Anterior cingulate cortex (tissue), 58 donors: ENCODE measurements at places on chromosomes 5 and 9.

DNA sequence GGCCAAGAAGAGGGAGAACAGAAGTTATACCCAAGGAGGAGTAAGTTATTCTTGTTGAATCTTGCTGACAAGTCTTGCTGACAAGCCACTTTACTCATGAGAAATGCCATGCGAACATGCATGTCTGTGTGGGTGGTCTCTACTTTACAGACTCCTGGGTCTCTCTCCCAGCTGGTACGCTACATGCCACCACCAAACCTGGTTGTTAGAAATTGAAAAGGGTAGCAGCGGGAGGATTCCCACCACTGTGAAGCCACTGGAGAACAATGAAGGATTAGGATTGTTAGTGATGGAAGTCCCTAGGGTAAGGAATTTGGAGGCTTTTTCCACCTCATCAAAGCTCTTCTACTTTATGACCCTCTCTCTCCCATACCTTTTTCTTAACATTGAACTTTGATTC is 53.6 kb upstream of the GABRB2 start:
- no peak for DNase-seq

GRCh38 chr5:123115020-123115419 is 26.0 kb downstream of the PRDM6 start:
- DNase-seq = no peak

GRCh38 chr5:79640571-79641055 is 28.4 kb downstream of the TENT2 start:
- DNase-seq = no peak

GRCh38 chr9:19342947-19343346 is 37.1 kb downstream of the RPS6 start:
- DNase-seq = no peak

DNA sequence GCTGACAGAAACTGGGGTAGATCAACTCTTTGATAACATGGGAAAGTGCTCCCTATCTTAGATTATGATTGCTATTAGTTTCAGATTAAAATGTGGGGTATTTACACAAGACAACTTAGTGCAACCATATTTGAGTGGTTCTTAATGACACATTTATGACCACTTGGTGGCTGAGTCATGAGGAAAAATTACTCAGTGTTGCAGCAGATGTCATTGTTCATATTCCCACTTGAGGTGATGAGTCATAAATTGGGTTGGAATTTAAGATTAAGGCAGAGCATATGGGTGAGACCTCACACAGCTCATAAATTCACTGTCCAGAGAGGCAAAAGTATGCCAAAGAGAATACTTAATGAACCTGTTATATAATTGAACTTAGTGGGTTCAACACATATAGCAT is 408.3 kb downstream of the DMRT2 start:
- DNase-seq = no peak

DNA sequence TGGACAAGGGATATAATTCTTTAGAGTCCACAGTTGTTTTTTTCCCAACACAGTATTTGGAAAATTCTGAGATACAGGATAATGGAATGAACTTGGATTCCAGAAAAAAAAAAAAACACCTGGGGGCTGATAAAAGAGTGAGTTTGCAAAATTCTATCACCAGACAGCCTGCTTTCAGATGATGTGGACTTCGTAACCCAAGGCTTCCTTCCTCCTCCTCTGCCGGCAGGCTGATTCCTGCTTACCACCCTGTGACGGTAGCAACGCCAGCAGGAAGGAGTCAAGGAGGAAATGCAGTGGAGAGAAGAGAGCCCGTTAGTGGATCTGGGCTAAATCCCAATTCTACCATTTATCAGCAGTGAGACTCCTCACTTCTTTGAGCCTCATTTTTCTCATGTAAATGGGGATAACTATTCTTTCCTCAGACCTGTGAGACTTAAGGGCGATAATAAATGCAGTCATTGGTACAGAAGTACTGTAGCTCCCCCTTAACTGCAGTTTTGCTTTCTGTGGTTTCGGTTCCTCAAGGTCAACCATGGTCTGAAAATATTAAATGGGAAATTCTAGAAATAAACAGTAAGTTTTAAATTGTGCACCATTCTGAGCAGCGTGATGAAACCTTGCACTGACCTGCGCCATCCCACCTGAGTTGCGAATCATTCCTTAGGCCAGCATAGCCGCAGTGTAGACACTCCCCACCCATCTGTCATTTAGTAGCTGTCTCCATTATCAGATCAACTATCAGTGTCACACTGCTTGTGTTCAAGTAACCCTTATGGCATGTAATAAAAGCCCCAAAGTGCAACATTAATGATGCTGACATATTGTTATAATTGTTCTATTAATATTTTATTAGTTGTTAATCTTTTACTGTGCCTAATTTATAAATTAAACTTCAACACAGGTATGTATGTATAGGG is 71.4 kb downstream of the DCP2 start:
- no peak for DNase-seq

DNA sequence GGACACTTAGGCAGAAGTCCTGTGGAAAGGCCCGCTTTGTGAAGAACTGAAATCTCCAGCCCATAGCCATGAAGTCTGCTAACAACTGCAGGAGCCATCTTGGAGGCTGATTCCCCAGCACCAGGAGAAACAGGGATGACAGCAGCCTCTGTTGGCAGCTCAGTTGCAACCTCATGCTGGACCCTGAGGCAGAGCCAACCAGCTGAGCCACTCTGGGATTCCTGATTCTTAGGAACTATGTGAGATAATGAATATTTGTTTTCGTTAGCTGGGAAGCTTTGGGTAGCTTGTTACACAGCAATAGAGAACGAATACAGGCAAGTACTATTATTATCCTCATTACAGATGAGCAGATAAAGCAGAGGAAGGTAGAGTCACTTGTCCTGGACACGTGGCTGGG is 210.5 kb upstream of the ANKH start:
- no peak for DNase-seq

- no peak for DNase-seq
These were observed 153.0 kb upstream of the TUT7 start for GRCh38 chr9:86507212-86507630.

DNA sequence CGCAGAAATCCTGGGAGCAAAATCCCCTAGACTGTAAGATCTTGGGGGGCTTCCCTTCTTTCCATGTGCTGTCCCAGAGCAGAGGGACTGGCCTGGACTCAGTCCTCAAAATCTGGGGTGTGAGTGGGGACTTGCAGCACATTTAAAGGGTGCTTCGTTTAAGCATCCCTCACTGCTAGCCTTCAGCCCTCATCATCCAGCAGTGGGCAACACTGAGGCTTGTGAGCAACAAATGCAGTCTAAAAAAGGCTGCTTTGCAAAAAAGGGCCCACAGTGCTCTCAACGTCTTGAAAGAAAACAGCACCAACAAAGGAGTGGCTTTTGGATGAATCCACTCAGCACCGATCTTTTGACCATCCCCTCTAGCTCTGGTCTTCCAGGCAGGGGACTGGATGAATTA is 128.3 kb upstream of the TBC1D2 start:
- no peak for DNase-seq

GRCh38 chr5:172699999-172700364 is 58.9 kb downstream of the NEURL1B start:
- DNase-seq = no peak

GRCh38 chr9:87518702-87519335 is 21.2 kb downstream of the DAPK1 start:
- no peak for DNase-seq

GRCh38 chr5:38681029-38681706 is 124.7 kb upstream of the LIFR start:
- DNase-seq = no peak

DNA sequence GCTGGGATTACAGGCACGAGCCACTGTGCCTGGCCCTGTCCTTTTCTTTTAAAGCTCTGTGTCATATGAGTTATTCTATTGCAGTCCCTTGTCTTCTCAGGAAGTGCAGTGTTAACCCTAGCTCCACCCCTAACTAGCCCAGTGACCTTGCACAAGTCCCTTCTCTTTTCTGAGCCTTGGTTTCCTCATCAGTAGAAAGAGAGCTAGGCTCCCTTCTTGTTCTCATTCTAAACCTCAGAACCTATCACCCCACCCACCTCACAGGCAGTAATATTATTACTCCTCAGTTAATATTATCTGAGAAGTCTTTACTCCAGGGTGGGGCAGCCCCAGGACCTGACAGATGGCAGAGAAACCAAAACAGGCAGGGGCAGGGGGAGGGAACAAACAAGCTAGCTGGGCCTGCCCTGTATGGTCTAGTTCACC is 7.2 kb downstream of the CYFIP2 start:
- no peak for DNase-seq

DNA sequence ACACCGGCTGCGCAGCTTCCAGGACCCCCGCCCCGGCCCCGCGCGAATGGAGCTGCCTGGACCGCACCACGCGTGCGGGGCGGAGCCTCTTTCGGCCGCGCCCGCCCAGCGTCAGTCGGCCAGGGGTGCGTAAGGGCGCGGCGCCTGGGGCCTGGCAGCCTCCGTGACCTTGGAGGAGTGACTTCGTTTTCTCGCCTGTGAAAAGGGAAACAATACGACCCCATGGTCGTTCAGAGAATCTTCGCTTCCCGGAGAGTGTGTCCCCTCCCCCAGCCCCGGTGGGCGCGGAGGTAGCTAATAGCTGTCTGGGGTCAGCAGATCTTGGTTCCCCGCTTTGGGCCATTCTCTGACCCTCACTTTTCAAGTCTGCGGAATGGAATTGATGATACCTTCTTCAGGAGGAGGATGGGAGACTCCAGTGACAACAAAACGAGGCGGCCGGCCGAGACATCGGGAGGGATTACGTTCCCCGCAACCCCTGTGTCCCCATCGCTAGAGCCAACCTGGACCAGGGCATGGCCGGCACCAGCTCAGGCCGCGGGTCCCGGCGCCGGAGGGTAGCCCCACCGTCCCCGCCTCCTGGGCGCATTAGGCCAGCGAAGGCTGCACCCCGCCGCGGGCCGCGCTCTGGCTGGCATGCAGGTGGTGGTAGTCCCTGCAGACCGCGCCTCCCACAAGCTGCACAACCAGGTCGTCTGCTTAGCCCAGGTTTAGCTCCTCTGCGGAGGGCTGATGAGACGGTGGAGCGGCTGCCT is 5.5 kb upstream of the CDHR2 start:
- DNase-seq = peak; percentile 79

- no peak for DNase-seq
These were observed 165.6 kb upstream of the ZNF462 start for GRCh38 chr9:106697390-106697749.

DNA sequence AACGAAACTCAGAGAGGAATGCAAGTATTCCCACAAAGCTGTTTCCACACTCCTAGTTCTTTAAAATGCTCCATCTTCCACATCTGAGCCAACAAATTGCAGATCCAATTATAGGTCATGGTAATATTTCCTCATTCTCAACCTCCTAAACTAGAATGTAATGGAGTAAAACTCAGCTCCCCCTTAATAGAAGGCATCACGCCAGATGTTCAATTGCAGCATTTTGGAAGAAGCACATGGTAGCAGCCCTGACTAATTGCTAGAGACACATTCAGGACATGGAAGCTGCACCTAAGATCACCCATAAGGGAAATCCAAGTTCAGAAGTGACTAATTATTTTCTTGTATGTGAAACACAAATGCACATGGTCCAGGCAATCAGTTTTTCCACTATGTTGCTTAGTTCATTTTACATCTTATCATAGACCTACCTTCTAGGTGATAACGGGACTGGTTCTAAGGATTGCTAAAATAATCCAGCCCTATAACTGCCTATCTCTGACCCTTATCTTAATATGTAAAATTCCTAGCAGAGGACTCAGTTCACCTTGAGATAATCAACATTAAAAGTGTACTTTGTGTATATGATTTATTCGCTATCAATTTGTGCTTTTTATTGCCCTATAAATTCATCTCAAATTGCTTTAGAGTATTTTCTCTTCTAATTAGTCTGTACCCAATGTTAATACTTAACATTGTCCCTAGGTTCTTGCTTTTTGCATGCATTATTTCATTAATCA is 75.1 kb downstream of the GABRB2 start:
- DNase-seq = no peak

DNA sequence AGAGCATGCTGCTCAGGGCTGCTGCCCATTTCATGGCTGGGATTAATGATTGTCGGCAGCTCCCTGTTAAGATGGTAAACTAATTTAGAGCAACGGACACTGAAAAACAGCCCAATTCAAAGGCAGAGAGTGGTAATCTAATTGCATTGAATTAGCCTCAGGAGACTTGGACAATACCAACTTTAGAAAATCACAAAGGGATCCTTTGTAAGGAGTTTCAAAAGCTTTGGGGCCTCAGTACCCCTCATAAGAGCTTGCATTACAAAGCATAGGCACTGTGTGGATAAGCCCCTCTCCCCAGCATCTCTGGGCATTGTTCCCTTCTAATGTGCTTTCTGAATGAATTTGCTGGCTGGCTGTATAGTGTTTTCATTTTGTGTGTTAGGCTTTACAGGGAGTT is 6.7 kb downstream of the GLRA1 start:
- no peak for DNase-seq

DNA sequence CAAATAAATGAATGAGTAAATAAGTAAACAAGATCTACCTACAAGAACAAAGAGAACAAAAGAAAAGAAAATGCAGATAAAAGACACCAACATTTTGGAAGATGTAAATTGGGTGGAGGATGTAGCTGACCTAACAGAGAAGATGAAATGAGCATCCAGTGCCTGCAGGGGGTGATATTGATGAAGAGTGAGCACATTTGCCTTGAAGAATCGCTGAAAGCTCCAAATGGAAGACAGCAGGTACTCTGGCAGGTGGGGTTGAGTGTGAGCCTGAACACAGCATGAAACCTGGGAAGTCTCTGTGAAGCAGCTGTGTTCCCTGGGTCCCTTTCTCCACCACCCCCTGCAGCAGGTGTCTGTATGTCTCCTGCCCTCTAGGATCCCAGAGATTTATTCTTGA is 125.6 kb downstream of the NXNL2 start:
- no peak for DNase-seq

- no peak for DNase-seq
These were observed 89.4 kb downstream of the SLC44A1 start for GRCh38 chr9:105333811-105334210.

- DNase-seq = no peak
These were observed 51.2 kb downstream of the FXN start for GRCh38 chr9:69086769-69087168.

DNA sequence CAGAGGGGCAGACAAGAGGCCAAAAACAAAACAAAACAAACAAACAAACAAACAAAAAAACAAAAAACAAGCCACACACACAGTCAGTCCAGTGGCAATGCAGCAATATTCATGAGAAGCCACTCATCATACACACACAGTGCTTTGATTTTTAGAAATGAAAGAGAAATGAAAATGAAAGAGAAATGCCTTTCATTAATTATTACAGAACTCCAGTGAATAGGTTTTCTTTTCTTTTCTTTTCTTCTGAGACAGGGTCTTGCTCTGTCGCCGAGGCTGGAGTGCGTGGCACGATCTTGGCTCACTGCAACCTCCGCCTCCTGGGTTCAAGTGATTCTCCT is 36.9 kb downstream of the SPRY4 start:
- DNase-seq = no peak

- no peak for DNase-seq
These were observed 96.0 kb upstream of the SLC28A3 start for GRCh38 chr9:84436386-84437109.
